Stimulated activated CD8-positive, alpha-beta memory T cell treated with anti-CD3 and anti-CD28 coated beads, Interleukin-2, amount 100 ng/mL, for 1 hour (primary cell): ENCODE measurements at places on chromosomes 16 and 17.

- DNase-seq: no peak
These were observed 29.0 kb downstream of the IL21R start for GRCh38 chr16:27430923-27431484.

GRCh38 chr17:81384929-81385319 lies 10.3 kb upstream of the BAHCC1 start:
- no peak for DNase-seq

DNA sequence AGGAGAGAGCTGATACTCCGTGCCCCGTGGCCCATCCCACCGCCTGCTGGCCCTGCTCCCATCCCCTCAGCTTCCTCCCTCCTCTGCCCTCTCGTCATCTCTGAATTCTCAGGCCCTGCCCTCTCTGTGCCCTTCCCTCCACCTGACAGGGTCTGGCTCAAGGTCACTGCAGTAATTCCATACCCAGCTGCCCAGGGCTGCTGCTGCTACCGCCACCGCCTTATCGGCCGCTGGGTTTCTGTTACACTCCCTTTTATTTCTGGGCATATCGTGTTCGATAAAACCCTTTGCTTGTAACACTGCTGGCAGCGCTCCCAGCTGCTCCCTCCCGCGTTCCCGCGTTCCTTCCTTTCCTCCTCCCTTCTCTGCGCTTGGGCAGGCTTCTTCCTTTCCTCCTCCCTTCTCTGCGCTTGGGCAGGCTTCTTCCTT lies 1.2 kb downstream of the EPN3 start:
- no peak for DNase-seq

GRCh38 chr16:71648921-71649320 lies 22.9 kb downstream of the MARVELD3 start:
- no peak for DNase-seq

GRCh38 chr16:72099377-72099818 lies 5.8 kb downstream of the DHX38 start:
- no peak for DNase-seq

- DNase-seq: no peak
These were observed 21.6 kb downstream of the ZNF276 start for GRCh38 chr16:89742948-89743347.

GRCh38 chr17:69188064-69188463 lies 40.6 kb downstream of the ABCA10 start:
- no peak for DNase-seq

GRCh38 chr17:8155231-8155995 lies 3.2 kb upstream of the PER1 start:
- no peak for DNase-seq

- DNase-seq: no peak
These were observed 267.1 kb downstream of the MRTFB start for GRCh38 chr16:14338236-14338635.

GRCh38 chr17:31838636-31839225 lies 20.3 kb downstream of the COPRS start:
- DNase-seq: no peak

DNA sequence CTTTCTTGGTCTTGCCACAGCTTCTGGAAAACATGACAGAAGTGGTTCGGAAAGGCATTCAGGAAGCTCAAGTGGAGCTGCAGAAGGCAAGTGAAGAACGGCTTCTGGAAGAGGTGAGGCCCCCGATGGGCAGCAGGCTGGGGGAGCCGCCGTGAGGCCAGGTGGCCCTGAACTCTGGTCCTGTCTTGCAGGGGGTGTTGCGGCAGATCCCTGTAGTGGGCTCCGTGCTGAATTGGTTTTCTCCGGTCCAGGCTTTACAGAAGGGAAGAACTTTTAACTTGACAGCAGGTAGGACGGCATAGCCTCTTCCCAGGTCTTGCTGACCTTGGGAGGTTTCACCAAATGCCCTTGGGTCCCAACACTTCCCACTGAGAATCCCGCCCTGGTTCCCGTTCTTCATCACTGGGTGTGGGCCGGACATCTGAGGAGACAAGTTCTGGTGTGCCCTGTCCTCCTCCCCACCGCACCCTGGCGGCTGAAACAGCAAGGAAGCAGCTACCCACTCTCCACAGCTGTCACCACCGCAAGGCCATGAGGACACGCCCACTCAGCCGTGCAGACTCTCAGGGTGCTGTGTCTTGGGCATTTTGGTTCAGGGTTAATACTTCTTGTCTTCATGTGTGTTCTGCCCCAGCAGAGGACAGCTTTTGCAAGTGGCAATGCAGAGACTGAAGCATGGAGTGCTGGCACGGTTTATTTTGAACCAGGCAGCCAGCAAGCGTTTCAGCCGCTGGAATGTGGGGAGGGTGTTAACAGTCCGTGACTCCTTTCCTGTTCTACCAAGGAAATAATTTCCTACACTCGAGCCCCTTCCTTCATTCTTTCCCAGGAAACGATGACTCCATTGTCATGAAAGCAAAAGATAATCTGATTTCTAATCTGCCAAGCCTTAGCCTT lies 21.4 kb downstream of the NTAN1 start:
- no peak for DNase-seq

DNA sequence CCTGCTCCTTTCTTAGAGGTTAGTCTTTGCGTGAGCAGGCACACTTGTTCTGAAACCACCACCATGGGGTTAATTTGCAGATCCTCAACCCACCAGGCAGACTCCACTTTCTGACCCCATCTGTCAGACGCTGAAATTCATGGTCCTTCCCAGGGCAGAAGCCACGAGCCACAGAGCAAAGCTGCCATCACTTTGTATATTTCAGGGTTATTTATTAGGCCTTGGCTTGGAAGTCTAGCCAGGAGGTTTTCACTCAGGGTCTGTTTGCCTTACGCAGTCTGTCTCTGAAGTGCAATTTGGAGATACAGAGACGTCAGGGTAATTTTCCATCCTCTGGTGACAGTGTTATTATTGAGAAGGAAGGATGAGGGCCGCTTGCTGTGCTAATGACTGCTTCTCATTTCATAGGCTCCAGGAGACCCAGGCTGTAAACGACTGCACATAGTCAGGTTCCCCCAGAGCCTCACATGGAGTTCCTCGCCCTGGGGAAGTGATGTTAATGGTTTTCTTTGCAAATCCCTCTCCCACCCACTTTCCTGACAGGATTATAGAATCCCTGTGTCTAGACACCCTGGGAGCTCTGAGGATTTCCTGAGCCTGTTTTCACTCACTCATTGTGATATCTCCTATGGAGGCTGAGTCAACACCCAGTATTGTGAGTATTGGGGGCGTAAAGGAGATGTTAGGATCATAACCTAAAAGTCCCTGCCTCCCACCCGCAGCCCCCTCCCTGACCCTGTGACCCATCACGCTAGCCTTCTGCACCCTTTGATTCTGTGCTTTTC lies 269.0 kb downstream of the ABCC12 start:
- DNase-seq: no peak

DNA sequence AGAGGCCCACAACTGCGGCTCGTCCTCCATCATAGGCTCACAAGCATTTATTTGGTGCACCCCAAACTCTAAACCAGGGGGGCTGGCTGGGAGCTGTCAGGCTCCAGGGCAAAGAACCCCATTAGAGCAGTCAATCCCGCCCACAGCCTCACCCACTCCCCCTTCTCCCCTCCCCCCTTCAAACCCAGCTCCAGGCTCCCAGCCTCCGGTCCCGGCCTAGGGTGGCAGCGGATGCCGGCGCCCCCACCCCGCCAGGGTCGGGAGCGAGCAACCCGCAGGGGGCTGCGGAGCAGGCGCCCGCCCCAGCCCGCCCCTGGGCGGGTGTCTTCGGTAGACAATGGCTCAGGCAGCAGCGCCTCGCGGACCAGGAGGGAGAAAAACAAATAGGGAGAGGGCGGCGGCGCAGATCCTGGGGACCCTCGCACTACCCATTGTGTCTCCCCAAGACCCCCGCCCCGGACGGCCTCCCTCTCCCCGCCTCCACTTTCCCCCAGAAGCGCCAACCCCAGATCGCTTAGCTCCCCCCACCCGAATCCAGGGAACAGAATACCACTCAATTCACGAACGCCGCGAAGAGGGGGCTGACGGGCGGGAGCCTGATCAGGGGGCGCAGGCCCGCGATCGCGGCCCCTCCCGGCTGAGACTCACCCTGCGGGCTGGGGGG lies 572 bp downstream of the FAM171A2 start:
- DNase-seq: no peak

DNA sequence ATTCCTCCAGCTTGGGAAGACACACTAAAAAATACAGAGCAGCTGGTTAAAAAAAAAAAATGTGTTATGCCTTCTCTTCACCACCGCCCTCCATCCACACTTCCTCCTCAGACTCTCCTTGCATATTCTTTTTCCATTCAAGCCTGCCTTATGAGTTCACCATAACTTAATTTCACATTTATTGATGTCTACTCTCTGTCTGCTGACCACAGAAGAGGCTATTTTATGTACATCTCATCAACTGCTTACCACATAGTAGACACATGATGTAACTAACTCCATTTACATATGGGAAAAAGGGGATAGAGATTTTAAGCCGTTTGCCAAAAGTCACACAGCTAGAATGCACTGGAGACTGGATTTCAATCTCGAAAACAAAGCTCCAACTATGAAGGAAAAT lies 409.8 kb downstream of the CDH11 start:
- DNase-seq: no peak

DNA sequence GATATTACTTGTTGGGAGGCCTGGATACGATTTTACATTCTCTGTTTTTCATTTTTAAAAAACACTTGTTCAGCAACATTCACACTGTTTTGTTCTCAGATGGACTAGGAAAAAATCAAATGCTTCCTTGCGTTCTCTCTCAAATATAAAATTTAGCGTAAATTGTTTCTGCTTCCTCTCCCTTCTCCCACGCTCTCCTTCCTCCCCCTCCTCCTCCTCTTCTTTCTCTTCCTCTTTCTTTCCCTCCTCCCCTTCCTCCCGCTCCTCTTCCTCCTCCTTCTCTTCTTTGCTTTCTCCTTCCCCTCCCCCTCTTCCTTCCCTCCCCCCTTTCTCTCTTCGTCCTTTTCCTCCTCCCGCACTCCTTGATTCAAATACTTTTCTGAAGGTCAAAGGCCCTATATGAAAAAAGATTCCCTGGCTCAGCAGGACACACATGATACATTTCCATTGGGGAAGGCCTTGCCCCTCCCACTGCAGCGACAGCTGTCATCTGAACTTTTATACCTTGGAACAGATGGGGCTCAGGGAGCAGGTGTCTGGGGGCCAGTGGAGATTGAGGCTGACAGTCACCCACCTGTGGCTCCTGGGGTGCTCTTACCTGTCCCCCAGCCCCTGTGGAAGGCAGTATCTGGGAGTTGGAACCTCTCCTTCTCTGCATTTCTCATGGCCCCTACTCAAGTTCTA lies 99.4 kb upstream of the SDK2 start:
- no peak for DNase-seq

DNA sequence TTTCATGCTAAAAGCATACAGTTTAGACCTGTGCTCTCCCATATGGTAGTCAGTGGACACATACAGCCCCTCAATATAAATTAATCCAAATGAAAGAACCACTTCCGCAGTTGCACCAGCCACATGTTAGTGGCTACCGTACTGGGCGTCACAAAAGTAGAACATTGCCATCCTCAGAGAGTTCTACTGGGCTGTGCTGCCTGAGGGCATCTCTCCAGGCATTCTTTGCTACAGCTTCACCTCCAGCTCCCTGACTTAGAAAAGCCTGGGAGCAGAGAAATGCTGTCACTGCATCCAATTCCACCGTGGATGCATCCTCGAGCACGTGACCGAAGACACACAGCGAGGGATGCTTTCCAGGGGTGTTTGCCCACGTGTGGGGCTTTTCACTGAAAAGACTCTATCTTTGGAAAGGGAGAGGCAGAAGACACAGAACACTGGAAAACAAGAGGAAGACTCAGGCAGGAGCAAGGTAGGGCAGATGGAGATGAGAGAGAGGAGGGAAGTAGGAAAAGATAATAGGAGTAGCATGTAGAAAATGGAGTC lies 86.4 kb downstream of the GAS7 start:
- DNase-seq: no peak

- DNase-seq: no peak
These were observed 3.5 kb upstream of the TRIM47 start for GRCh38 chr17:75881678-75882454.
